ENCODE measurements at places on chromosomes 4 and X.

GRCh38 chrX:10049236-10049635 lies 82.1 kb downstream of the CLDN34 start:
- no peak for DNase-seq

GRCh38 chrX:139560221-139560620 lies 29.7 kb downstream of the F9 start:
- no peak for DNase-seq

- no peak for DNase-seq
These were observed 53.9 kb upstream of the KIAA1210 start for GRCh38 chrX:119181491-119181890.

DNA sequence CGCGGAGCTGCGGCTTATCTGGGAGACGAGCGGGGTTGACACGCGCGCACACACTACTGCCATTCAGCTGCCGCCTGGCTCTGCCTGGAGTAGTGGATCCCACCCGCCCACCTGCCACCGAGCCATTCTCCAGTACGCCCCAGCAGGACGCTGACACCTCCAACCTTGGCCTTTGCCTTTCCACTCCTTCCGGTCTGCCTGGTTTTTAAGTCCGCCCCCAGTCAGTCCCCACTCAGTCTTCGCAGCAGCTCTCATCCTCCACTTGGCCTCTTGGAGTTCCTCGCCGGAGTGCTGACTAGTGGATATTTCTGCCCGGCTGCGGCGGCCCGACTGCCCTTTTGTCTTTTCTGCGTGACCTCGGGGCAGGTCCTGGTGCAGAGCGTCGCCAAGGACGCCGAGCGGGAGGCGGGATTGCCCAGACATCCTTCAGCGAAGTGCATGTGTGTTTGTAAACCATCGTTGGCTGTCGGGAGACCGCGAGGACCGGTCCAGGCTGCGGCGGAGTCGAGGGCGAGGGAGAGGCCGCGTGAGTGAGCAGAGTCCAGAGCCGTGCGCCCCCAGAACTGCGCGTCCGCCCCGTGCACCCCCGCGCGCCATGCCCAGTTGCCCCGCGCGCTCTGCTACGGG lies 1.1 kb downstream of the SLIT2 start:
- DNase-seq: no peak

GRCh38 chrX:630612-631496 lies at the start of gene SHOX:
Gene SHOX, plus strand, starts transcription at chrX:630791. Its CDS starts 107 bp downstream, at chrX:630898.
- no peak for DNase-seq

DNA sequence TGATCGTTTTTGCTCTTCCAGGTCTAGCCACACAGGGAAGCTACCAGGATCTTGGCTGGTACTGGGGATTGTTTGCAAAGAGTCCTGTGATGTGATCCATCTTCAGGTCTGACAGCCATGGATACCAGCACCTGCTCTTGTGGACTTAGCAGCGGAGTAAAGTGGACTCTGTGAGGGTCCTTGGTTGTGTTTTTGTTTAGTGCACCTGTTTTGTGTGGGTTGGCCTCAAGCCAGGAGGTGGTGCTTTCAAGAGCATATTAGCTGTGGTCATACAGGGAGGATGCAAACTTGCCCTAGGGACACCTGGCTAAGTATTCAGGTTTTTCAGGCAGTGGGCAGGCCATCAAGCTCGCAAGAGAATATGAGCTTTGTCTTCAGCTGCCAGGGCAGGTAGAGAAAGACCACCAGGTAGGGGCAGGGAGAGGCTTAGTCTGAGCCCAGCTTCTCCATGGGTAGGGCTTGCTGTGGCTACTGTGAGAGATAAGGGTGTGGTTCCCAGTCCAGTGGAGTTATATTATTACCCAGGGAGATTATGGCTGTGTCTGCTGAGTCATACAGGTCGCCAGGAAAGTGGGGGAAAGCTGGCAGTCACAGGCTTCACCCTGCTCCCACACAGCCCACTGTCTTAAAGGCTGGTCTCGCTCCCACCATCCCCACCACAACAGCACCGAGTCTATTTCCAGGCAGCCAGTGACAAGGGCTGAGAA lies 293.7 kb downstream of the PCDH18 start:
- no peak for DNase-seq

DNA sequence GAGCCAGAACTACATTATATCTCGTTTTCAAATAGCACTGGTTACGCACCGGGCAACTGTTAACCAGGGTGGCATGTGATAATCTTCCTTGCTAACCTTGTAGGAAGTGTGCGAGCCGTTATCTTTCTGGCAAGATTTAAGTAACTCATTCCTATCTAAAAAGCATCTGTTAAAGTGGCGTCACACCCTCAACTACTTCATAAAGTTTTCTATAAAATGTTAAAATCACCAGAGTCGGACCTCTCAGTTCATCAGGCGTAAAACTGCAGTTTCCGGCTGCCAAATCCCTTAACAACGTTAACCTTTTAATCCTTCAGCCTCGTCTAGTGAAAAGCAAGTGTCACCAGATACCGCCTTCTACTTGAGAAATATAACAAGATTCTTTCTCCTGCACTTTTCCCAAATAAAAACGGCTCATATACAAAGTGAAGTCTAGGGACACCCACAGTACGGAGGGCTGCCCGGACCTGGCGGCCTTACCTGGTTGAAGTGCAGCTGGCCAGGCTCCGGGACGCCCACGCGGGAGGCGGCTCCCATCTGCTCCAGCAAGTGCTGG lies 1.2 kb downstream of the SLC39A8 start:
- no peak for DNase-seq

DNA sequence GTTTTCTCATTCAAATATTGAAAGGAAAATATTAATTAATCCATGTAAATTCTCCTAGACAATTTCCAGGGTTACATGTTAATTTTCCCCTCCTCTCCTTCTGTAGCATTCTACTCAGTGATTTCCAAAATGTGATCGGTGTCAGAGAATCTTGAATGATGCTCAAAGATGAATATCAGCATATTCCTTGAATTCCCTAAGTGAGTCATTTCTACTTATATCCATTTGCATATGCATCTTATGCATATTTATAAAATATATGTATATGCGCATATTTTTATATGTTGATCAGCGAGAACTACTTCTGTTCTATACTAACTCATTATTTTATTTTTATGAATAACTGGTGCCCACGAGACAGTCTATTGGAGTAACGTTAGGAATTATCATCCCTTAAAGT lies 33.9 kb upstream of the GALNTL6 start:
- no peak for DNase-seq

All from substantia nigra (tissue), 51 donors.